Stimulated activated CD8-positive, alpha-beta memory T cell treated with anti-CD3 and anti-CD28 coated beads, Interleukin-4, amount 100 ng/mL, for 48 hours (primary cell): ENCODE measurements at places on chromosomes 5 and 9.
A peak's percentile ranks its signal among the peaks of the same experiment; 100 is the strongest.

DNA sequence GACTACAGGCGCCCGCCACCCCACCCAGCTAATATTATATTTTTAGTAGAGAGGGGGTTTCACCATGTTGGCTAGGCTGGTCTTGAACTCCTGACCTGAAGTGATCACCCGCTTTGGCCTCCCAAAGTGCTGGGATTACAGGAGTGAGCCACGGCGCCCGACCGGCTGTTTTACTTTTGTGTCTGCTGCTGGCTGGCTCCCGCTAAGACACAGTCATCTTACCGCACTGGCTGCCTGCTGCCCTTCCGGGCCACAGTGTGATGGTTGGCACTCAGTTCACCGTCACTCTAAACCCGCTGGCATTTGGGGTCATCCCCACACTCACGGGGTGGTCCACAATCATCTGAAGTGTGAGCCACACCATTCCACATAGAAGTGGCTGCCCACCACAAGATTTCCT is 93.7 kb downstream of the WDR41 start:
- no peak for DNase-seq

GRCh38 chr5:167442922-167443321 is 848.5 kb upstream of the WWC1 start:
- DNase-seq: no peak

- no peak for DNase-seq
Observed at GRCh38 chr9:72937545-72937944, 15.3 kb downstream of the ALDH1A1 start.

DNA sequence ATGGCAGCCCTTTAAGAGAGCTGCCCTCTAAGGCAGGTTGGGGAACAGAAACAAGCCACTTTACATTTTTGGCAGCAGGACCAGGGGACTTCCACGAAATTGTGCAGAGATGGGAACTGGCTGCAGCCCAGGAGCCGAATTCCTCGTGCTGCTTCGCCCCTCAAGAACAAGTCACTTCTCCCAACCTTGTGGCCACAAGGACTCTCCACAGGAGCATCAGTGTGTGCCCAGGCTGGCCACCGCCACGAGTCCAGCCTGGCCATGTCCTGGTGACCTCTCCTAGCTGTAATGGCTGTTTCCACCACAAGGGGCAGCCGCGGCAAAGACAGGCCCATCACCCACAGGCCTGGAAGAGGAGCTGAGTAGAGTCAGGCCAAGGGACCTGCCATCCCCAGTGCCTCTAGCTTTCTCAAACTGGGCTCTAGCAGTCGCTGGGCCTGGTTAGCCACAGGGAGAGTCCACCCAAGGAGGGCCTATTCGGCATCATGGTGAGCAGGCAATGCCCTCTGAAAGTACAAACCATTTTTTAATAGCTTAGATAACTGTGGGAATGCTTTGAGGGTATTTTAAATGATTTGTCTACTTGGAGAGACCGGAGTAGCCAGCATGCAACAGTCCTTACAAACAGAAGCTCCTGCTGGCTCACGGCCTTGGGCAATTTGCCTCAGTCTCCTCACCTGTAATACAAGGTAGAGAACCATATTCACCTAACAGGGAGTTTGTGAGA is 129.0 kb downstream of the COL23A1 start:
- DNase-seq: peak; percentile 78
